ENCODE measurements at places on chromosomes 12 and 14. TPM values are rescaled to one million over a fixed set of nuclear protein-coding genes. Genes with fewer than 3 reads are reported as not detected.
A peak's percentile ranks its signal among the peaks of the same experiment; 100 is the strongest.

The ZFC3H1 gene
- 66.7 TPM for total RNA-seq

The TNFRSF1A gene
- 7.4 TPM for total RNA-seq

The DLK1 gene
- total RNA-seq = 37.3 TPM

The SLC5A8 gene
- not detected for total RNA-seq

The CYP46A1 gene
- 2.1 TPM for total RNA-seq

DNA sequence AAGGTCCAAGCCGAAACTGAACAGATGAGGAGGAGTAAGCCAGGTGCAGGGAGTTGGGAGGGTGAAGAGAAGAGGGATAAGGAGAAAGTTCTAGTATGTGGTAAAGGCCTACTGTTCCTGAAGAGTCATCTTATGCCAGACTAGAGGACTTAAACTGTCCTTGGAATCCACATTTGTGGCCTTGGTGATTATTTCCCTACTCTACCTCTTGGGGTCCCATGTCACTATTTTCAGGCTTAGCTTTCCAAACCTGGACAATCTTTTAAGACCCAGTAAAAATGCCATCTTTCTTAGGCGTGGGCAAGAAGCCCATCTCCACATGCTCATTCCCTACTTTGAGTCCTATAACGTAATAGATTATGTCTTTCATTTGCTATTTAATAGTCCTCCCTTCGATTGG is 40.1 kb upstream of the CRY1 start:
- no peaks in the 10 kb centered on the region for H3K4me1 ChIP-seq
- DNase-seq = no peak
- no peaks in the 10 kb centered on the region for H3K36me3 ChIP-seq
- no peaks in the 10 kb centered on the region for H3K27me3 ChIP-seq
- no peak overlapping the region for H3K4me3 ChIP-seq

DNA sequence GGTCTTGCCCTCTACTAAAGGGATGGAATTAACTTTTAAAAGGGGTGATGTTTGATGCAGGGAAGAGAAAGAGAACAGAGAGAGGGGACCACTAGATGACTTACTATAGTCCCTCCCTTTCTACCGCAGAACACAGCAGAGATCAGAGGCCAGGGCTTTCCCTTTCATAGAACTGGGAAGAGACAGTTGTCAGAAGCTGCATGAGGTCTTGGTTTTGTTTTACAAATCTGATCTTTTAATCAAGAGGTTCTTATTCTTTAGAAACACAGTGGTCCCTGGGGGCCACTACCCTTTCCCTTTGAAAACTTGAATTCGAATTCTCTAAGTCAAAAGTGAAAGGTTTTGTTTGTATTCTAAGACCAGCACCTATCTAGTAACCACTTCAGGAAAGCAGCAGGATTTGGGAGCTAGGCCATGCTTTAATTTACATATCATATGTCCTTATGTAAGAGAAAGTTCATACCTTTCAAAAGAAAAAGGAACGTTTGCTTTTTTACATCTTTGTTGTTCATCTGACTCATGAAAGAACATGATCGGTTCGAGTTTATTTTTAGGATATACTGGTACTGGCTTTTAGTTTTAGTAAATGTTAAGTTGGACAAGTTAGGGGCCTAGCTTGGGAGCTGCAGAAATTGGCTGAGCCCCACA is 6.3 kb downstream of the FBXL14 start:
- peaks cover 21% of the 10 kb centered on the region for H3K27me3 ChIP-seq
- peaks cover 47% of the 10 kb centered on the region for H3K4me1 ChIP-seq
- H3K27ac ChIP-seq = peak overlapping the region; percentile 26

GRCh38 chr12:49664591-49665239 is 41.4 kb downstream of the PRPF40B start:
- H3K4me3 ChIP-seq = peak overlapping the region; percentile 44
- peaks cover 15% of the 10 kb centered on the region for H3K4me1 ChIP-seq
- peak overlapping the region; percentile 45 for H3K27ac ChIP-seq

DNA sequence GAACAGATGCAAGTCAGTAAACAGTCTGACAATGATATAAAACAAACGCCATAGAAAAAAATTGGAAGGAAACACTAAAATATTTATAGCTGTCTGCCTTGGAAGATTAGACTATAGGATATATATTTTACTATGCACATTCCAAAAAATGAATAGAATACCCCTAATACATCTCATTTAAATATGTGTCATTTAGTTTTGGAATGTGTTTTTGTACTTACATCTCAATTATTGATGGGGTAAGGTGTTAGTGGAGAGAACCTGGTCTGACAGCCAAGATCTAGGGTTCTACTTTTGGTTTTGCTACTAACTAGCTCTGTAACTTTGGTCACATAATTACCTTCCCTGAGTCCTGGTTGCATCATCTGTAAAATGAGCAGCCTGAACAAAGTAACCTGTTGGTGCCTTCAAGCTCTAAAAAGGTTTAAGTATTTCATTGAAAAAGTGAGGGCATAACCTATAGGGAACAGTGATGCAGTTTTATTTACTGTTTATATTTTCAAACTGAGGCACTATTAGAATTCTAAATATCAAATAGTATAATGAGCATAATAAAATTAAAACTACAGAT is 28.6 kb upstream of the SLC6A13 start:
- H3K4me1 ChIP-seq = no peaks in the 10 kb centered on the region
- no peak overlapping the region for H3K27ac ChIP-seq

DNA sequence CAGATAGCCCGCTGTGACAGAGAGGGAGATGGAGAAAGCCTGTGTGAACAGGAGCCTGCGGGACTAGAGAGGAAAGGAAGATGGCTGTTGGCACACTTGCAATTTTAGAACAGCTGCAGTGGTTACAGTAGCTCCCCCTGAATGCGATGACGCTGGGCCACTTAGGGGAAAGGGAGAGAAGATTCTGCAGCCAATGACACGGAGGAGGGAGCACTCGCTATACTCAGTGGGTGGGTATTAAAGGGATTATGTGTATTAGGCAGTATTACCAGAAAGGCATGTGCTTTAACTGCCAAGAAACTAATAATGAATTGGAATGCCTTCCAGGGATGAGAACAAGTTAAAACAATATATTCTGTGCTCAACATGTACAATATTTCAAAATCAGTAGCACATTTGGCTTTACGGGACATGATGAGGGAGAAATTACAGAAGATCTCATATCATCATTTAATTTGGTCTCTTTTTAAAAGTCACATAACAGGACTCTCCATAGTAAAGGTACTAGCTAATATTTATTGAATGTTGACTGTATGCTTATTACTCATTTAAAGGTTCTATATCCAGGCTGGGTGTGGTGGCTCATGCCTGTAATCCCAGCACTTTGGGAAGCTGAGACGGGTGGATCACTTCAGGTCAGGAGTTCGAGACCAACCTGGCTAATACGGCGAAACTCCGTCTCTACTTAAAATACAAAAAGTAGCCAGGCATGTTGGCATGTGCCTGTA is 35.9 kb upstream of the FOS start:
- peaks cover 7% of the 10 kb centered on the region for H3K27me3 ChIP-seq
- H3K4me3 ChIP-seq = no peak overlapping the region
- no peaks in the 10 kb centered on the region for H3K36me3 ChIP-seq
- no peak overlapping the region for H3K27ac ChIP-seq
- peaks cover 19% of the 10 kb centered on the region for H3K4me1 ChIP-seq

- H3K36me3 ChIP-seq = no peaks in the 10 kb centered on the region
- peak overlapping the region; percentile 66 for H3K4me3 ChIP-seq
- H3K27me3 ChIP-seq = peaks cover 36% of the 10 kb centered on the region
- DNase-seq = peak; percentile 68
- peak overlapping the region; percentile 96 for H3K27ac ChIP-seq
Measured at GRCh38 chr14:91373591-91374254, 43.9 kb downstream of the CCDC88C start.

- no peaks in the 10 kb centered on the region for H3K27me3 ChIP-seq
- H3K4me1 ChIP-seq = no peaks in the 10 kb centered on the region
- H3K36me3 ChIP-seq = no peaks in the 10 kb centered on the region
- H3K4me3 ChIP-seq = no peak overlapping the region
Measured at GRCh38 chr12:65323070-65323469, 44.6 kb downstream of the MSRB3 start.

DNA sequence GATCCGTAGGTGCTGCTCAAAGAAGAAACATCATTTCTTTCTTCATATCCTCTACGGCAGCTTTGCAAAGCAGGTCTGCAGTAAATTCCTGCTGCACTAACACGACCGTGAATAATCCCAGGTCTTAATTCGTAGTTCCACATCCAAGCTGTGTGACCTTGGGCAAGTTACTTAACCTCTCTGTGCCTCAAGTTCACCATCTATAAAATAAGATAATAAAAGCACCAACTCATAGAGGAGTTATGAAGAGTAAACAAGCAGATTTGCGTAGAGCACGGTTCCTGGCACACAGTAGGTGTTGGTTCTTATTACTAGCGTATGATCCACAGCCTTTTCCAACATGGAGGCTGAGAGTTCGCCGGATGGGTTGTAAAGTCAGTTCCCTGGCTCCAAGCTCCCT is 3.6 kb downstream of the NCOR2 start:
- no peak for DNase-seq
- H3K27me3 ChIP-seq = peaks cover 7% of the 10 kb centered on the region
- peak overlapping the region; percentile 66 for H3K27ac ChIP-seq
- peak overlapping the region; percentile 45 for H3K4me3 ChIP-seq
- H3K4me1 ChIP-seq = peaks cover 25% of the 10 kb centered on the region

DNA sequence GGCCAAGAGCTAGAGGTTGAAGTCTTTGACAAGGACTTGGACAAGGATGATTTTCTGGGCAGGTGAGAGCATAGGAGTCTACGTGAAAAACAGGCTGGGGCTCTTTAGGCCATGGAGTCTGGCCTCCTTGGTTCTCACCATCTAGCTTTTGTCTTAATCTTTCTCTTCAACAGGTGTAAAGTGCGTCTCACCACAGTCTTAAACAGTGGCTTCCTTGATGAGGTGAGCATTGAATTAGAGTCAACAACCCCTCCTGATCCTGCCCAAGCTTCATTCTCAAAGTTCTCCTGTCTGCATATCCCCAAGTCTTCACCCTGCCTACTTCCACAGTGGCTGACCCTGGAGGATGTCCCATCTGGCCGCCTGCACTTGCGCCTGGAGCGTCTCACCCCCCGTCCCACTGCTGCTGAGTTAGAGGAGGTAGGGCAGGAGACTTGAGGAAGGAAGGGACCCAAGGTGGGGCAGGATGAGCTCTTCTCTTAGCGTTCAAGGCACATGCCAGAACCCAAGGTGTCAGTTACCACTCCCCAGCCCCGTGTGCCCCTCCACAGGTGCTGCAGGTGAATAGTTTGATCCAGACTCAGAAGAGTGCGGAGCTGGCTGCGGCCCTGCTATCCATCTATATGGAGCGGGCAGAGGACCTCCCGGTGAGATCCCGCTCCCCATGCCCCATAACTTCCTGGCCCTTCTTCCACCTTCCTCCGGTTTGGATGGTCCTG is 9.9 kb downstream of the ESYT1 start:
- DNase-seq = no peak
- no peaks in the 10 kb centered on the region for H3K4me1 ChIP-seq
- H3K36me3 ChIP-seq = peaks cover 16% of the 10 kb centered on the region

DNA sequence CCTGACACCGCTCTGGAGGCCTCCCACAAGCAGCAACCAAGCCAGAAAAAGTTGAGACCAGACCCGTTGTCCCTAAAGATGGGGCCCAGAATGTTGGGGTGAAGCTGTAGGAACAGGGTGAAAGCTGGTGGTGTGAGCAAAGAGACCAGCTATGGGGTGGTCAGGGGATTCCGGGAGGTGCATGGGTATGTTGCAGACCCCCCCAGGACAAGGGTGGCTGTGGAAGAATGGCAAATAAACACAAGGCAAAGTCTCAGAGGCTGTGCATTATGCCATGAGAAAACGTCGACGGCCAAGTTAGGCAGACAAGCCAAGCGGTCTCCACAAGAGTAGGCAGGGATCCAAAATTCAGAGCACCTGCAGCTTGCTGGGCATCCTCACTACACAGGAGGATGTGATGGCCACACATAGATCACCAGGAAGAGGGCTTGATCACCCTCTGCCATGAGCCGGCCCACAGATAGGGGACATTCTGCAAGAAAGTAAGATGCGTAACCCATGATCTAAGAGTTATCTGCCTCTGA is 58.8 kb upstream of the KCNA1 start:
- peaks cover 10% of the 10 kb centered on the region for H3K27me3 ChIP-seq
- H3K4me3 ChIP-seq = no peak overlapping the region
- DNase-seq = no peak
- H3K27ac ChIP-seq = no peak overlapping the region

GRCh38 chr14:24876996-24877395 is 173.0 kb downstream of the STXBP6 start:
- H3K27ac ChIP-seq = peak overlapping the region; percentile 6
- peaks cover 2% of the 10 kb centered on the region for H3K27me3 ChIP-seq
- H3K4me3 ChIP-seq = peak overlapping the region; percentile 40
- H3K36me3 ChIP-seq = no peaks in the 10 kb centered on the region
- H3K4me1 ChIP-seq = peaks cover 24% of the 10 kb centered on the region
